ENCODE measurements at places on chromosomes 13 and 19.

DNA sequence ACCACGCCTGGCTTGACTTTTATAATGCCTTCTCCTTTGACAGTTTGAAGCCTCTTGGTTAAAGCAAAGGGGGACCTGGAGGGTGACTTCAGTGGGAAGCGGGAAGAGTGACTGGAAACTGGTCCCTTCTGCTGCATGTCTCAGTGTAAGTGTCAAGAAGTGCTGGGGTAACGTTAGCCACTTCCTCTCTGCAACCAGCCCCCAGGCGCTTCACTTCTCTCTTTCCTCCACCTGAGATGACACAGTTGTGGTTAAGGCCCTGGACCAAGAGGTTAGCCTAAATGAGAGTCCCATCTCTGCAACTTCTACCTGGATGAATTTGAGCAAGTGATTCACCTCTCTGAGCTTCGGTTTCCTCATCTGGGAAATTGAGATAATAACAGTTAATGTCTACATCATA is 16.3 kb downstream of the LEUTX start:
- DNase-seq, result no peak

DNA sequence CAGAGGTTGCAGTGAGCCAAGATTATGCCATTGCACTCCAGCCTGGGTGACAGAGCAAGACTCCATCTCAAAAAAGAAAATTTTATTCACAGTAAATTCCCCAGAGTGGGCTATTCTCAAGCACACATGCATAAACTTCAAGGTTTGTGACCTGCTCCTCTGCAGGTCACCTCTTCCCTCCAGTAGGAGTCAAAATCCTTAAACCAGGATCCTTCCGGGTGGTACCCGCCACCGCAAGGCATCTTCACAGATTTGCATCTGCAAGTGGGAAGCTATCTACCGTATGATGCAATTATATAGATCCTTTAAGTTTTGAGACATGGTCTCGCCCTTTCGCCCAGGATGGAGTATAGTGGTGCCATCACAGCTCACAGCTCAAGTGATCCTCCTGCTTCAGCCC is 3.0 kb upstream of the ECH1 start:
- no peak for DNase-seq

GRCh38 chr19:32816555-32817099 is 52.9 kb downstream of the SLC7A9 start:
- DNase-seq, result no peak

- DNase-seq, result no peak
Measured at GRCh38 chr19:35565016-35565856, 1.8 kb upstream of the ATP4A start.
